ENCODE measurements at places on chromosomes 3 and 15.

- DNase-seq, result no peak
Observed at GRCh38 chr3:16893618-16894200, 9.0 kb downstream of the PLCL2 start.

- DNase-seq, result no peak
Observed at GRCh38 chr3:184134746-184135148, 411 bp upstream of the EIF2B5 start.

- no peak for DNase-seq
Observed at GRCh38 chr15:41241221-41241964, 10.3 kb downstream of the CHP1 start.

- DNase-seq, result no peak
Observed at GRCh38 chr3:80663426-80663825, 895.6 kb upstream of the ROBO1 start.

- no peak for DNase-seq
Observed at GRCh38 chr3:130645261-130645660, 101.4 kb downstream of the PIK3R4 start.

DNA sequence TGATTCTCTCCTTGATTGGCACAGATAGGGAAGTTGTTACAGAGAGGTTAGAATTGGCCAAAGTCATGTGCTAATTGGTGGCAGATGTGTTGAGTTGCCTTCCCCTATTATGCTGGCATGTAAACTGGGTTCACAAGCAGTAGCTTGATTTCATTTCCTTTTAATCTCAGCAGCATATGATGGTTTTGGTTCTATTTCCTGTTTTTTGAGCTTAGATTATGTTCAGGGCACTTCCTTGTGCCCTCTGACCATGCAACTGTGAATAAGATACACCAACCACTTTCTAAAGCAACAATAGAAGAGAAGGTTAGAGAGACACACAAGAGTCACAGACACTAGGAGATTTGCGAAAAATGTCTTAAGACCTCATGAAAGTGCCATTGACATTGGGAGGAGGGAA lies 16.5 kb downstream of the HPS3 start:
- DNase-seq, result no peak

- DNase-seq, result no peak
Observed at GRCh38 chr3:47464588-47464987, 11.2 kb downstream of the SCAP start.

DNA sequence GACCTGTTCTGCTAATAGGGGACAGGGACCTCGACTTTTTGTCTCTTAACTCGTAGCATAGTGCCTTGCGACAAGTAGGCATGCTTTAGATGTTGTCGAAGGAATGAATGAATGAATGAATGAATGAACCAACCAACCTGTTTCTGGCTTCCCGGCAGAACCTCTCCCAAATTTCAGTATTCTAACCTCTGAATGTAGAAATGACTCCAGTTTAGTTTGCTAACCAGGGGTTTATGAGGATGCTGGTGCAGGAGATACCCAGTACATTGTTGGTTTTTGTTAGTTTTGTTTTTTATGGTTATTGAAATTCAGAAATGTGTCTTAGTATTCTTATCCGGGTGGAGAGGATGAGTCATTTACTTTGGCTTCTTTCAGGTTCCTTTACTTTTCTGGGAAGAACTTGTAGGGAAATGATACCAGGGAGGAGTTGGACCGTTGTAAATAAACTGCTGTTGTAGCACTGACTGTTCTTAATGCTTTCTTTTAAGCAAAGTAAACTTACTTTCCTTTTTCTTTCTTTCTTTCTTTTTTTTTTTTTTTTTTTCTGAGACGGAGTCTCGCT lies 29.6 kb upstream of the EHHADH start:
- no peak for DNase-seq

DNA sequence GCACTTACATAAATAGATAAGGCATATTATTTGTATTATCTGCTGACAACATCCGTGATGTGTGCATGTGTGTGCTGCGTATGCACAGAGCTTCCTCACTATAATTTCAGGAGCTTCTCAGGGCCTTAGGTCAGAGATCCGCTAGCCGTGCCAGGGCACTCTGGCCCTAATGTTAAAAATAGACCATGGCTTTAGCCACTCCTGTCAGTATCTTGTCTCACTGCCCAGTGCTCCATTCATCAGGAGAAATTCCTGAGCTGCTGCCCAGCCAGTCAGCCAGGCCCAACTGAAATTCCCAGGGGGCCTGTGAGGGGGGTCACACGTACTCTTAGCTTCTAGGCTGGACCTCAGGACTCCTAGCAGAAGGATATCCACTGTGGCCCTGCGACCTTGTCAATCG lies 70.0 kb upstream of the ABHD2 start:
- no peak for DNase-seq

DNA sequence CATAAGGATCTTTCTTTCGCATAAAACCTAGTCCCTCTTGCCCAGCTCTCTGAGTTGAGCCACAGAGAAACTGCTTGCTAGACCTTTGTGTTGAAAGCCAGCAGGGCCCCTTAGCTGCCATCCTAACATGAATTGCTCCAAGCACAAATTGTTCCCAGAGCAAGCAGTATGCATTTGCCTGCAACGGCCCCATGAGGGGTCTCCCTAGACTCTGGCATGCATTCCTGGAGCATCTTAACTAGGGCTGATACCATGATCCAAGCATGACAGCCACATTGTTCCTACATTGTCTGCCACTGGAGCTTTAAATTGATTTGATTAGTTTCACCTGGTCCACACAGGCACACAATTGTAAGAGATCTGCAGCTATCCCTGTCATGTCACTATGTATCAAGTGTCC lies 428.1 kb downstream of the TAFA4 start:
- no peak for DNase-seq

DNA sequence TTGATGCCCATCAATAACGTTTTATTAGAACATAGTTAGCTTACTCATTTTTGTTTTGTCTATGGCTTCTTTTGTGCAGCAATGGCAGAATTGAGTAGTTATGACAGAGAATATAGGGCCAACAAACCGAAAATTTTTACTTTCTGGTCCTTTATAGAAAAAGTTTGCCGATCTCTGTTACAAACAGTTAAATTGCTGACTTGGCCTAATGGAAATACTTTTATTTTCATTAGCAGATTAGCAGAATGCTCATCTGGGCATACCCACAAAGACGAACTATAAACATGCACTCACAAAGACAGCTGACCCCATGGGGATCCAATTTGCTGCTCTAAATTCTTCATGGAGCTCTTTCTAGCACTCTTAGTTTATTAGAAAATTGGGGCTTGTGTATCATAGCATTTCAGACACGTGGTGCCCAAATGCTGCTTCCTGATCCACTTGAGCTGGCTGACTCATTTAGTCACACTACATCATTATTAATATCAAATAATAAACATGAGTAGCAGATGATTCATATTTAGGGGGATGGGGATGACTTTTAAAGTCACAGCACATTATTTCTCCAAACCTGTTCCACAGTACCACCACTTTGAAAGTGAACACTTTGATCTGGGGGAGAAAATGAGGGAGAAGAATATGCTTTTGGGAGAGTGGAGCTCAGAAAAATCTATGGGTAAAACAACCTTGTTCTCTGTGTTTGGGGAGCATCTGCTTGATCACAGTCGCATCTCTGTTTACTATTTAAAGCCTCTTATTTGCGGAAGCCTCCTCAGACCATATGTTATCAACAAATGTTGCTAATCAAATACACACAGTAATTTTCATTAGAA lies 228.1 kb upstream of the FEZF2 start:
- DNase-seq, result no peak

GRCh38 chr3:57753016-57753415 lies 3.1 kb upstream of the SLMAP start:
- DNase-seq, result no peak

DNA sequence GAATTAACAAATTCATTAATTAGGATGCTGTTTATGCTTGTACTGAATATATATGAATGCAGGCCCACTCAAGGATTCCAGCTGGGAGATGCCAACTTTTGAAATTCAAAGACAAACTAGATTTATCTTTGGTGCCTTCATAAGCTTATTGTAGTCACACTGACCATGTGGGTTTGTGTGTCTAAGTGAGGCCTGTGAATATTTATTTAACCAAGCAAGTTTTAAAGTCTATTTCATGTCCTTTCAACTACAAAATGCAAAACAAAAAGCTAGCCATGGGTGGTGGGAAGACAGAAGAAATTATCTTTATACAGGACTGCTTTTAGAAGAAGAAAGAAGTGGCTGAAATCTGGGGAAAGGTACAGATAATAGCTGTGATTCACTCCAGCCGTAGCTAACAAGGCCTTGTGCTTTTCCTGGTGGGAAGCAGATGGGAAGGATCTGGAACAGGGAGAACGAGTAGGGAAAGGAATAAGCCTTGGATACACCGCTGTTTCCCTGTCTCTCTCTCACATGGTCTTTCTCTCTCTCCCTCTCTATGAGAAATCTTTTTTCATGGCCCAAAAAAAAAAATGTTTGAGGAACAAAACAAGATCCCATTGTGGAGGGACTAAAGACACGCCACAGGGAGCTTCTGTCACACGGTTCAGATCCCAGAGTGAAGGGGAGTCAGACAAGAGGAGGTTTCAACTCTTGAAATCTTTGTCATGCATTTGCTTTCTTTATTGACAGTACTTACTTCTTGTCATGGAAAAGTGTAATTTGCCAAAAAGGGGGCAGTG lies 225.5 kb downstream of the RORA start:
- DNase-seq, result no peak

- no peak for DNase-seq
Observed at GRCh38 chr3:52381623-52382022, 63.3 kb downstream of the SEMA3G start.

DNA sequence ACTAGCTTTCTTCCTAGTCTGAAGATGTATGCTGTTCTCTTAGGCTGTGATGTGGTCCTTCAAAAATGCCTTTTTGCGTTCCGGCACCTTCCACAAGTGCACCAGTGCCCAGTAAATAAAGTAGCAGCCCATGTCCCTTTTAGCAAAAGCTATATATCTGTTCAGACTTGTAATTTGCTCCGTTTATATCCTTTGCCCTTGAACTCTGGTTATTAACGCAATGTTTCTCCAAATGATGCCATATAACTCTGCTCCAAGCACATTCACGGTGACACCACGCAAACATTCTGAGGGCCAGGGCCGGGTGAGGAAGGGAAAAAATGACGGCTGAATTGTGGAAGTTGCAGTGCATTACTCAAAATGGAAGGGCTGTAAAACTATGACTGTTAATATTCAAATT lies 1001.1 kb upstream of the NR2F2 start:
- no peak for DNase-seq

DNA sequence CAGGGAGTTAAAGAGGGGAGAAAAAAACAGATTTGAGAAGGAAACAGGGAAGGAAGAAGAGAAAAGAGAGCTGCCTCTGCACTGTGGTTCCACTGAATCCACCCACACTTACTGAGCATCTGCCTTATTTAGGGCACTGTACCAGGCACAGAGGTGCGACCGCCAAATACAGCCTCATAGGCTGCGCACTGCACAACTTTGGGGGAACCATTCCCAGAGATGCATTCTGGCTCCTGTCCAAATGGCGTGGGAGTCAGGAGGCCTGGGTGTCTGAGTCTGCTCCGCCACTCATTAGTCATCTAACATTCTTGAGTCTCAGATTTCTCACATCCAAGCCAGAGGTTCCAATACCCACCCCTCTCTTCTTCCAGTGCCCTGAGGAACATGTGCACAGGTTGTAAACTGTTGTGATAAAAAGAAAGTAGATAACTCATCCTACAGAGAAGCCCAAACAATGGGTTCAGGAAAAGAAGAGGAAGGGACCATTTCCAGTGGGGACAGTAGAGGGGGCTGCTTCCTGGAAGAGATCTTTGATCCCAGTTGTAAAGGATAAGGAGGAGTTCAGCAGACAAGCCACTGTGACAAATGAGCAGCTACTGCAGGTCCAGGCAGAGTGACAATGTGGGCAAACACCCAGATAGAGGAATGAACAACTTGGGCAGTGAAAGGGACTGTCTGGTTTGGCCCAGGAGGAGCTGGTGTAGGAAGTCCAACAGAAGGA lies 254.6 kb downstream of the UACA start:
- peak; percentile 43 for DNase-seq

GRCh38 chr3:11567516-11568467 lies 75.9 kb downstream of the VGLL4 start:
- no peak for DNase-seq

GRCh38 chr3:38331257-38332022 lies 15.1 kb upstream of the XYLB start:
- no peak for DNase-seq

GRCh38 chr15:75456710-75457109 lies 5.2 kb upstream of the SIN3A start:
- no peak for DNase-seq

GRCh38 chr3:195270079-195270816 lies 711 bp downstream of the XXYLT1 start:
- DNase-seq, result peak; percentile 37

GRCh38 chr3:58288011-58288728 lies 17.9 kb upstream of the RPP14 start:
- DNase-seq, result no peak

- no peak for DNase-seq
Observed at GRCh38 chr15:65638681-65639089, 16.9 kb downstream of the SLC24A1 start.

- DNase-seq, result no peak
Observed at GRCh38 chr3:39108200-39108710, 775 bp downstream of the TTC21A start.

DNA sequence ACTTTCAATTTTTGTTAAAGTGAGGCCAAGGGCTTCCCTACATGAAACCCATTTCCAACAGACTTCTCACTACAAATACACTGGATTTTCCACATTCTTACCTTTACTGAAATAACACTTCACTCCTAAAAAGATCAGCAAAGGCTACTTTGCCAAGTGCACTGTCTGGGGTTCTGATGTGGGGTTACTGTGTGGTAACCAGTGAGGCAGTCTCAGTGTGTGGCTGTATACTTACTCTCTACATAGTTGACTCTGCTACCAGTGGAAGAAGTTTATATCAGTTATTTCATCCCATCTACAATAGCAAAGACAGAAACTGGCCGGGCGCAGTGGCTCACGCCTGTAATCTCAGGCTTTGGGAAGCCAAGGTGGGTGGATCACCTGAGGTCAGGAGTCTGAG lies 5.6 kb downstream of the WDR82 start:
- no peak for DNase-seq

DNA sequence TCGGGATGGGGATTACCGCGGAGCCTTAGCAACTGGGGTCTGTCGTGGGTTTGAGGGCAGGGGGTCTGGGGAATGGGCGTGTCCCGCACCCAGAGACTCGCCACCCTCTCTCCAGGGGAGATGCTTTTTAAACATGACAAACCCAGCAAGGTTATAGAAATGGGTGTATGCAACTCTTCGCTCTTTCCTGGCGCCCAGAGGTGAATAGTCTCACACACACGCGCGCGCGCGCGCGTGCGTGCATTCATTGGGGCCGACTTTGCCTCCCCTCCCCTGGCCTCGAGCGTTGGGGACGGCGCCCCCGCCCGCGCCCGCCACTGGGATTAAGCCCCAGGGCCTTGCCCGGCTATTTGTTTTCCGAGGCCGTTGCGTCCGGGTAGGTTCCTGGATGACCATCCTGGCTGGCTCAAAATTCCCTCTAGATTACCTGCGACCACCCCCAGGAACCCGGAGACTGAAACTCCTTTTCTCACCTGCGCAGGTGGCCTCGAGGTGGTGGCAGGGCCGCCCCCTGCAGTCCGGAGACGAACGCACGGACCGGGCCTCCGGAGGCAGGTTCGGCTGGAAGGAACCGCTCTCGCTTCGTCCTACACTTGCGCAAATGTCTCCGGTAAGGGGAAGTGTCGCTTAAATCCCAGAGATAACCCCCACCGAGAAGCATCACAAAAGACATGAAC lies 777 bp downstream of the GPR160 start:
- peak; percentile 16 for DNase-seq

GRCh38 chr3:48065035-48065434 lies 48.8 kb upstream of the MAP4 start:
- no peak for DNase-seq
